Breast epithelium (tissue), 4 donors: ENCODE measurements at places on chromosomes 1 and 21. TPM values are rescaled to one million over a fixed set of nuclear protein-coding genes. Genes with fewer than 3 reads are reported as not detected.

The C21orf91 gene
- 7.5 TPM for total RNA-seq

The LCK gene
- 2.4 TPM for total RNA-seq

The E2F2 gene
- under 0.01 TPM for total RNA-seq

The GREM2 gene
- total RNA-seq: 1.0 TPM

The PGD gene
- total RNA-seq: 211 TPM

The CPT2 gene
- total RNA-seq: 20.5 TPM

DNA sequence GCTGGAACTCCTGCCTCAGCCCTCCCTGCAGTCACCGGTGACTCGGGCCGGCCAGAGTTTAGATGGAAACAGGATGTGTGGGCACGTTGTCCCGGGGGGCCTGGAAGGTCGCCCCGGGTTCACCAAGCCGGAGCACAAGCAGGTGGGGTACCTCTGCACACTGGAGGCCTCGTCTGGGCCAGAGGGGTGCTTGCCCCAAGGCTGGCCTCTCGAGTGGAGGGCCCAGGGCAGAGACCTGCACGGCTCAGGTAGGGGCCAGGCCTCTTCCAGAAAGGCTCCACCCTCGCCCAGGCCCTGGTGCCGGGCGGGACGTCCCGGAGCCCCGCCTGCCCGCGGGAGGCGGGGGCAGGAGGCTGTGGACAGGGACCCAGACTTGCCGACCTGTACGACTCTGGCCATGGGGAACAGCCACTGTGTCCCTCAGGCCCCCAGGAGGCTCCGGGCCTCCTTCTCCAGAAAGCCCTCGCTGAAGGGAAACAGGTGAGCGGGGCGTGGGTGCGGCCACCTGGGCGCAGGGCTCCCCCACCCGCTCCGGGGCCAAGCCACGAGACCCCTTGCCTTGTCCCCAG is at the start of gene PLEKHN1:
Gene PLEKHN1, plus strand, starts transcription at position 348 of the 569 bp plus-strand sequence. Its CDS starts 50 bp downstream, at position 398.
- DNase-seq: no peak

DNA sequence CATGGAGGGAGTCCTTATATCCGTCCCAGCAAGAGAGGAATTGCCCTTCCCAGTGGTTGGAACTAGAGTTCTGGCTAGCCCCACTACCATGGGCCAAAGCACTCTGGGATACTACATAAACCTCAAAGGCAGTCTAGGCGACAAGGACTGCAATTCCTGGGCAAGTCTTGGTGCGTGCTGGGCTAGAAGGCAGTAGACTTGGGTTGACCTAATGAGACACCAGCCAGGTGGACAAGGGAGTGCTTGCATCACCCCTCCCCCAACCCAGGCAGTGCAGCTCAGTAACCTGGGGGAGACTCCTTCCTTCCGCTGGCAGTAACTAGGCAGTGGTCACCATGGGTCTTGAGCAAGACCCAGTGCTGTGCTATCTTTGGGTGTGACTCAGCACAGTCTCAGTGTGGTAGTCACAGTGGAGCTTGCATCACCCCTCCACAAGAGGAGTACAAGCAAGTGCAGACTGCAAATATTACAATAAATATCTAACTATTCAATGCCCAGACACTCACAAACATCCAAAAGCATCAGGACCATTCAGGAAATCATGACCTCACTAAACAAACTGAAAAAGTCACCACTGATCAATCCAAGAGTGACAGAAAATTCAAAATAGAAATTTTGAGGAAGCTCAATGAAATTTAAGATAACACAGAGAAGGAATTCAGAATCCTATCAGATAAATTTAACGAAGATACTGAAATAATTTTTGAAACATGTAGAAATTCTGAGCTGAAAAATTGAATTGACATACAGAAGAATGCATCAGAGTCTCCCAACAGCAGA is 84.7 kb upstream of the LYPLAL1 start:
- no peak for DNase-seq

DNA sequence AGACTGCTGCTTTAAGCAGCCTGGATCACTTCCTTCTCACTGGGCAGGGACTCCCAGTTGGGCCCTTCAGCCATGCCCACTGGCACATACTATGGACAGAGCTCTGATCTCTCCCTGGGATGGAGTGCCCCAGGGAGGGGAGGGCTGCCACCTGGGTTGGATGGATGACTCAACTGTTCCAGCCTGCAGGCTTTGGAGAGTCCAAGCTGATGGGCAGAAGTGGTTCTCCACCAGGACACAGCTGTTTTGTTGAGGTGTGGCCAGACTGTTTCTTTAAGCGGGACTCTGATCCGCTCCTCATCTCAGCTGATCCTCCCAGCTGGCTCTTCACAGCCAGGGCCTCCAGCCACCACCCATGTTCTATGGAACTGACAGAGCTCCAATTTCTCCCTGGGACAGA is 166.9 kb downstream of the MAGI3 start:
- no peak for DNase-seq
